NCI-H187 treated with DMSO at 0.1 percent for 48 hours (cell line): ENCODE measurements at places on chromosomes 1 and 21.

GRCh38 chr1:155176544-155177071 is 3.0 kb downstream of the TRIM46 start:
- peak; percentile 46 for DNase-seq

DNA sequence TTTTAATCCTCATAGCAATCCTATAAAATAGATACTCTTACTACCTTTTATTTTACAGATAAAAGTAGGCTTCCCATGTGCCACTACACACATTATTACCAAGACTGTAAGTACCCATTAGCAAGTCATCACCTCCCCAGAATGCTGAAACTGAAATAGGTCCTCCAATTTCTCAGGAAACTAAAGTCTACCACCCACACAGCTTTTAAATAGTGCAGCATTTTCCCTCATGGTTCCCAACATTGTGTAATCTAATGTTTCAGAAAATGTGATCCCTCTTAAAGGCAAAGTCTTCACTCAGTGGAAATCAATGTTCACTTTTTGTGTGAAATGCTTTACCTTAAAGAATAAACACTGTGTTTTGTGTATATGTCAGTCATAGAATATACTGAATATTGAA is 356.5 kb downstream of the GPATCH2 start:
- no peak for DNase-seq

DNA sequence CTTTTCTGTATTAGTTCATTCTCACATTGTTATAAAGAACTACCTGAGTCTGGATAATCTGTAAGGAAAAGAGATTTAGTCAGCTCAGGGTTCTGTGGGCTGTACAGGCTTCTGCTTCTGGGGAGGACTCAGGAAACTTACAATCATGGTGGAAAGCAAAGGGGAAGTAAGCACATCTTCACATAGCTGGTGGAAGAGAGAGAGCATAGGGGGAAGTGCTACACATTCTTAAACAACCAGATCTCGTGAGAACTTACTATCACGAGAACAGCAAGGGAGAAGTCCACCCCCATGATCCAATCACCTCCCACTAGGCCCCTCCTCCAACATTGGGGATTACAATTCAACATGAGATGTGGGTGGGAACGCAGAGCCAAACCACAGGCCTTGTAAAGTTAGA is 37.9 kb upstream of the AHCTF1 start:
- no peak for DNase-seq

GRCh38 chr1:94821636-94822305 is 1.6 kb downstream of the SLC44A3 start:
- DNase-seq = no peak

DNA sequence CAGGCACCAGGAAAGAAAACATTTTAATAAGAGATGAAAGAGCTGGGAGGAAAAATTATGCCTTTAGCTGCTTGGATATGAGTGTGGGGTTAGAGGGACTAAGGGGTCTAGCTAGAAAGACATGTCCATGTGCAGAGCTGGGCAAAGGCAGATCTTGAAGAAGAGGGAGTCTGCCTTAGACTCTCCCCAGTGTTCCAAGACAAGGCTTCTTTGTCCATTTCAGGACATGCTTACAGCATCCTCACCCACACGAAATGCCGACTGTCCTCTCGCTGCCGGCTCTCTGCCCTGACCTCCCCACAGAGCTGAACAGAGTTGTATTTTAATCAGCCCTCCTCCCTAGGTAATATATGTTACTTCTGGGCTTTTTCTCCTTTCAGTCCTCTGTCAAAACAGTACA is 100.7 kb upstream of the ATP1B1 start:
- no peak for DNase-seq

GRCh38 chr1:233240829-233241682 is 54.5 kb downstream of the PCNX2 start:
- no peak for DNase-seq

DNA sequence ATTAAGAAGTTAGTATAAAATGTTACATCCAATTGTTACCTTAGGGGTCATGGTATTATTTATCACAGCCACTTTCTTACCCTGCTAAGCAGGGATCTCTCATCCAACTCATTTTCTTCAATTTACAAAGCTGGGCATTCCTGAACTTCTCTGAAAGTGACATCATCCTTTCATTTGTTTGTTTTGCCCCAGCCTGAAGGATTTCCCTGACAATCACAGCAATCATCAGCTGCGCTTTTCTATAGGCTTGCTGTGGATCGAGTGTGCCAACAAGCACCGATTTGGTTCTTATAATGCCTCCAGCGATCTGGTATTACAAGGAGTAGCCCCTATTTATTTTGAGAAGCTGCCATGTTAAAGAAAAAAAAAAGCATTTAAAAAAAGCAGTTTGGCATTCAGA is 240.2 kb downstream of the USH2A start:
- no peak for DNase-seq

DNA sequence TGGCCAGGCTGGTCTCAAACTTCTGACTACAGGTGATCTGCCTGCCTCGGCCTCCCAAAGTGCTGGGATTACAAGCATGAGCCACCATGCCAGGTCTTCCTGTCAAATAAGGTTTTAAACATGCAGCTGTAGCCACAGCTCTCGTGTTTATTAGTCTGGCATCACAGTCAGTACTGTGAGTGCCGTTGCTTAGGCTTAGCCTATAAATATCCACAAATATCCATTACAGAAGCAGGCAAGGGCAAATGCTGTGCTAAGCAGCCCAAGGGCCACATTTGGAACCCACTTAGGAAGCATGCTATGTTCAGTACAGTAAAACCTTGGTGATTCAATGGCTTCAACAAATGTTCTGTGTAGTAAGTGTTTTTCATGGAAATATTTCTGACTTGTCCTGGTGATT is 75.9 kb downstream of the KIF1B start:
- no peak for DNase-seq

DNA sequence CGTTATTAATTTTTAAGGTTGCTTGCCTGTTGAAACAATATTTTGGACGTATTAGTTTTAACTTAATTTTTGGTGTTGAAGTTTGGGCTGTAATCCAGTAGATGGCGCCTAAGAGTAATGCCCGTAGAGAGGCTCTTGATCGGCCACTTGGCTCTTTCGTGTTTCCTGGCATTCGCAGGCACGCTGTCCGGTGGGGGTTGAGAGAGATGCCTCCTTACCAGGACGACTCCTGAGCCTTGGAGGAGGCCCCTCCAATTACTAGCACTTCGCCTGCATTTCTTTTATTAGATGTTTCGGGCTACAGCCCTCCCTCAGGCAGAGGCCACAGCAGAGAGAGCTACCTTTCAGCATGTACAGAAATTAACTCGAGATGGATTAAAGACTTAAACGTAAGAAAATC is 12.0 kb downstream of the OR2M4 start:
- DNase-seq = no peak

- no peak for DNase-seq
Observed at GRCh38 chr1:180252638-180253536, 22.8 kb downstream of the LHX4 start.

DNA sequence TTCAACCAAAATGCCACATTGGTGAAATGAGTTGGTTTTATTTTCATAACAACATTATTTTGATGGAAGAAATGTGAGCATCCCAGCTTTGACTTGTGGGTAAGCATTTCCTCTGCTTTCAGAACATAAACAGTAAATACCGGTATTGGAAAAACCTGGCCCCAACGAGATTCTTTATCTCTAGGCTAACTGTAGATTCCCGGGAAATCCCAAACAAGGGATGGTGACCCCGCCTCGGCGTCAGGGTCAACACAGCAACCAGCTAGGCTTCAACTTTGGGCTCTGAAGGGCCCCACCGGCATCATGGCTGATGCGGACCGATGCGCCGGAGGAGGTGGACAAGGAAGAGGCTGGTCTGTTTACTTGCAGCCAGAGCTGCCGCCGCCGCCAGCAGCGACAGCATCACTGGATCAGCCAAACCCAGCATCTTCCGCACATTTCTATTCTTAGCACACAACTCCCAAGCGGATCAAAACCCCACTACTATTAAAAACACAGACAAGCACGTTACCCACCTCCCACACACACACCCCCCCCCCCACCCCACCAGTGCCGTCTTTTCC is 1.1 kb downstream of the AKT3 start:
- peak; percentile 5 for DNase-seq

DNA sequence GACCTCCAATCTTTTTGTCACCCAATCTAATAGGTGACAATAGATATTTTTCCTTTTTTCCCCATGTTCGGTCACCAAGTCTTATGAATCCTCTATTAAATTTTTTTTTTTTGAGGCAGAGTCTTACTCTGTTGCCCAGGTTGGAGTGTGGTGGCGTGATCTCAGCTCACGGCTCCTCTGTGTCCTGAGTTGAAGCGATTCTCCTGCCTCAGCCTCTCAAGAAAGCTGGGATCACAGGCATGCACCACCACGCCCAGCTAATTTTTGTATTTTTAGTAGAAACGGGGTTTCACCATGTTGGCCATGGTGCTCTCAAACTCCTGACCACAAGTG is 42.5 kb upstream of the MTF1 start:
- DNase-seq = no peak

GRCh38 chr1:246730839-246731238 is 6.6 kb downstream of the SCCPDH start:
- no peak for DNase-seq

DNA sequence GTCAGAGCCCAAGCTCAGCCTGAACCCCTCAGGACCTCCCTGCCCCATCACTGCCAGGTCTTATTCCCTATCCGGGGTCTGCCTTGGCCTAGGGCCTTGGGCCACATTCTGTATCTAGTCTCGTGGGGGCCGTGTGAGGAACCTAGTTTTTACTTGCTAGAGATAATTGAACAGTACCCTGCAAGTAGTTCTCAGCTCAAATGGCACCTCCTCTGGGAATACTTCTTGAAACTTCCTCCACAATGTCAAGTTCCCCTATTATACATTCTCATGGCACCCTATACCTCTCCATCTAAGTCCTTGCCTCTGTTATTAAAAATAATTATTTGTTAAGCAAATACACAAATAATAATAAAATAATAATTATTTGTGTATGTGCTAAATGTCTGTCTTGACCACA is 32.9 kb upstream of the CSF1 start:
- no peak for DNase-seq
